ENCODE measurements at places on chromosomes 7 and 10.

DNA sequence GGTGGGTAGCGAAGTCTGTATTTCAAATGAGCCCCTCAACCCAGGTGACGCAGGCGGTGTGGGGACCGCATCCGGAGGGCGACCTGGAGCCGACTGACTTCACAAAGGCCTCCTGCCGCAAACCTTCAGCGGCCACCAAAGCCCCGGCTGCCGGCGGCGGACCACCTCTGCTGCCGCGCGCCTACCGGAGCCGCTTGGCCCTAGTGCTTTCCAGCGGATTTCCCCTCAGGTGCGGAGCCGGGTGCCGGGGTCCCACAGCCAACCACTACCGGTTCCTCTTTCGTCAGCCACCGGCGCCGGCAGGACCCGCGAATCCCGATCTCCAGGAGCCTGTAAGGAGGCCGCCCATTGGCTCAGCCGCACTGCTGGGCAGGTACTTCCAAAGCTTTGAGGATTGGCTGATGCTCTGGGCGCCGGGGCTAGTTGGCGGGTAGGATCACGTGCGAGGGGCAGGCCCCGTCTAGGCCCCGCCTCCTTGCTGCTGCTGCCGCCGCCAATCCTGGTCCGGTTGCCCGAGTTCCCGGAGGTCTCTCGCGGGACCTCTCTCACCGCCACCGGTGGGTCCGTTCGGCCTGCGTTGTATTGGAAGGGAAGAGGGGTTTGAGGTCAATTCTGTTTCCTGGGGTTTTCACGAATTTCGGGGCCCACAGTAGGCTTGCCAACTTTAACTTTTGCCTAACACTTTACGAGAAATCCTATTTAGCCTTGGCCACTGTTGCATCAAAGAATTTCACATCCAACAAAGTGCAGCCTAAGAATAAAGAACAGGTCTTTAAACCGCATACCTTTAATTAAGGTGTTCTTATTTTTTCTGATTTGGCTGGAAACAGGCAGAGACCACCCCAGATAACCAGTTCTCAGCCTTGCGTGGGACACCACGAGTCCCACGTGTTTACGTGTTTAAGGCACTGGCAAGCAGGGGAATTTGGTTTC, at the start of gene GSTO2:
GSTO2 (plus strand) TSS at position 472 of the 933 bp plus-strand sequence. CDS start 5,732 bp downstream, outside the sequence.
- peak; percentile 97 for DNase-seq

DNA sequence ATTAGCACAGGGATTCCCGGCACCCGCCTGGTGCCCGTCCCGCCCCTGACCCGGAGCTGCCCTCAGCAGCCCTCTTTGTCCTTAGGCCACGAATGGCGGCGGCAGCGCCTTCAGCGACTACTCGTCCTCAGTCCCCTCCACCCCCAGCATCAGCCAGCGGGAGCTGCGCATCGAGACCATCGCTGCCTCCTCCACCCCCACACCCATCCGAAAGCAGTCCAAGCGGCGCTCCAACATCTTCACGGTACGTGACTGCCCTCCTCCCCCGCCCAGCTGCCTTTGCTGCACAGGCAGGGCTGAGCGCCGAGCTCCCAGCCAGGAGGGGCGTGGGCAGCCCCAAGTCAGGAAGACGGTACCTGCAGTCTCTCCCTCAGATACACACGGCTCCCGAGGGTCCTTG, 33.6 kb downstream of the AGAP3 start:
- DNase-seq = no peak

GRCh38 chr7:108468246-108468645, 12.0 kb upstream of the NRCAM start:
- no peak for DNase-seq

DNA sequence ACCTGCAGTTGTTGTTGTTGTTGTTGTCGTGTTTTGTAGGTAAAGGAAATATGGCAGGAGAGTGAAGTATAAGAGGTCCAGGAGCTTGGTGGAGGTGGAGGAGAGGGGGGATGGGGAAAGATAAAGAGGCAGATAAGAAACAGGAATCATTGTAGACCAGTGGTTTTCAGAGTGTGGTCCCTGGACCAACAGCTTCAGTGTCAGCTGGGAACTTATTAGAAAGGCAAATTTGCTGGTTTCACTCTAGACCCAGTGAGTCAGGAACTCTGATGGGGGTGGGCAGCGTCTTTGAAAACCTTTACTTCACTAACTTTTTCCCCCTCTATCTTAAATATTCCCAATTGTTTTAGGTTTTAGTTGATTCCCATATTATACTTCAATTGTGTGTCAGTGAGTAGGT, 241.5 kb downstream of the AUTS2 start:
- no peak for DNase-seq

DNA sequence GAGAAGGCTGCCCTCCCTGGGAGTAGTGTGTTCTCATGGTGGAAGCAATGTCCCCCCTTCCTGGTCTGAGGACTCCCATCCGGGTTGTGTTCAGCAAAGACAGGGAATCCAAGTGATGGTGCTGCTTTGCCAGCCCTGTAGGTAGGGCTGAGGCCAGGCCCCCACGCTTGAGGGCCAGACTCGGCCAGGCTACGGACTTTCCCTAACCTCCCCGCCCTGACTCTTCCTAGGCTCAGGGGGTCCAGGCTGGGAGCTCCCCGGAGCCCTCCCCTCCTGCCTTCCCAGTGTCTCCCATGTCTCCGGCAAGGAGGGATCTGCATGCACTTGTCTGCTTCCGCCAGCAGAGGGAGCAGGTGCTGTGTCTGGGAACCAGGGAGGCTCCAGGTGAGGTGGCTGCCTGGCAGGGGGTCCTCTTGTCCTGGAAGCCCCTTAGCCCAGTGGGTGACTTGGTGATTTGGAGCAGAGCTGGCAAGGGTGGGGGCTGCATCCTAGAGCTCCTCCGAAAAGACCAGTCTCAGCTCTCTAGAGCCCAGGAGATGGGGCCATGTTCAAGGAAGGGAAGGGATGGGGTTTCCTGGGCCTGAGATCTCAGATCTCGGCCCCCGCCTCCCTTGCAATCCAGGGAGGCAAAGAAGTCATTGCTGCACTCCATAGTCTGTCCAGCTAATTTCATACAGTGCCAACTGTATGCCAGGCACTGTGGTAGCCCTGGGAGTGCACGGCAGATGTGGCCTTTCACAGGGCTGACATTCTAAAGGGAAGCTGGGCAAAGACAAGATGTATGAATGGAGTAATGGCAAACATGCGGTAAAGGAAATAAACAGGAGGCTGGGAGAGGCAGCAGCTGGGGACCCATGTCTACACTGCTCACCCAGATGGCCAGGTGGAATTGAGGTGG, 20.3 kb upstream of the SFRP5 start:
- no peak for DNase-seq

- DNase-seq = no peak
Observed at GRCh38 chr7:41367967-41368882, 334.7 kb downstream of the INHBA start.

- DNase-seq = no peak
Observed at GRCh38 chr10:24465891-24466818, 257.2 kb downstream of the KIAA1217 start.

DNA sequence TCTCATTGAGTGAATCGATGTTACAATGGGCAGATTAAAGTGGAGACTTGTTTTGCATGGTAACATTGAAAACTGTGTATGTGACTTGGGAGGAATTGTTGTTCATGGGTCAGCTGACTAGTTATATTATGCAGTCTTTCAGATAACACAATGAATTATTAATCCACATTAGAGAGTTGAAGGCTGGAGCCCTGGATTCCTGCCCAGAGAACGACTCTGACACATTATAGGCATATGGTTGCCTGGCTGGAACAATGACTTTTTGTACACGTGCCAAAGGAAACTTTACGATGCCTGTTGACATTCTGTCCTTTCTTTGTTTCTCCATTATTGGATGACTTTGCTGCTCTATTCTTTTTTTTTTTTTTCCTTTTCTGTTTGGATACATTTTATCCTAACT, 52.3 kb upstream of the TMEM229A start:
- peak; percentile 50 for DNase-seq

DNA sequence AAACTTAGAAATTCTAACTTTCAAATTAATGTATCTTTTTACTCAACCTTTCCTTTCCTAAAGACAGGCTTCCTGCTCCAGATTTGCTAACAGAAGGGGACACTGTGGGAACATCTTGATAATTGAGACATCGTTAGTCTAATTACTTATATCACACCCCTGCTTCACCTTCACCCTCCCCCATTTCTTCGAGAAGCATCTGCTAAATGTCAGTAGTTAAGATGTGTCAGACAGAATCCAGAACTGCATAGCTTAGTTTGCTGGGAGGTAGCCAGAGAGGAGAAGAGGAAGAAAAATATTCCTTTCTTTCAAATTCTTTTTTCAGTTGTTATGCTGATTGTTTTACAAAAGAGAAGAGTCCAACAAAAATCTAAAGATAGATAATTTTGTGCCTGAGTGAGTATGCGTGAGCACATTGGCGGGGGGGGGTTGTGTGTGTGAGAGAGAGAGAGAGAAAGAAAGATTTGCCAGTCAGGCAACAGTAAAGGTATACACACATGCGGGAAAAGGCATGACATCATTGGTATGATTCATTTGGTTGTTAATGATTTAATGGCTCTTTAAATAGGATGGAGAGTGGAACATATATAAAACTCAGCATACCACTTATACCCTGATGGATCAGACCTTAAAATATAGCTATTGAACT, 192.4 kb downstream of the PTN start:
- no peak for DNase-seq

GRCh38 chr10:127953876-127954275, 47.0 kb downstream of the PTPRE start:
- no peak for DNase-seq

DNA sequence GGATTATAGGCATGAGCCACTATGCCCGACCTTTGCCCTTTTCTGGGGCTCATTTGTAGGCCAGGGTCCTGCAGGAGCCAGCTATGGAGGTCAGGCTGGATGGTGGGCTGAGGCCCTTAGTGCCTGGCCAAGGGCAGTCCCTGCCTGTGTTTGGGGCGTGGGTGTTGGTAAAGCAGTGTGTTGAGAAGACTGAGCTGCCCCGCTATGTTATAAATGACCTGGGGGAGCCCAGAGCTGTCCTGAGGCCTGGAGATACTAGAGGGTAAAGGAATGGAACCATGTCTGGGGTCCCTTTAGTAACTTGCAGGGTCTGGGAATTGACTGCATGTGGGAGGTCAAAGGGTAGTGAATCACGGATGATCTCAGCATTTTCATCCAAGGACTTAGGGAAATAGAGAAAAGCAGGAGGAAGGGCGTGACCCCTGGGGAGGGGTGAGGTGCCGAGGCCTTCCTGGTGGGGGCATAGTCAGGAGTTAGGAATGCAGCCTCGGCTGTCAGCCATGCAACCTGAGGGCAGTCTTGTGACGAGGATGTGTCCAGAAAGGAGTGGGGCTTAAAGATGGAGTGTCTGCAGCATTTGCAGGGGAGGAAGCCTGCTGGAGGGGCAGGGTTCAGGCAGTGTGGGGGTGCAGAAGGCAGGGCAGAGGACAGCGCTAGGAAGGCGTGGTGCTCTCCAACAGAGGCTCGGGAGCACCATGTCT, 31.5 kb downstream of the TMEM248 start:
- DNase-seq = no peak

DNA sequence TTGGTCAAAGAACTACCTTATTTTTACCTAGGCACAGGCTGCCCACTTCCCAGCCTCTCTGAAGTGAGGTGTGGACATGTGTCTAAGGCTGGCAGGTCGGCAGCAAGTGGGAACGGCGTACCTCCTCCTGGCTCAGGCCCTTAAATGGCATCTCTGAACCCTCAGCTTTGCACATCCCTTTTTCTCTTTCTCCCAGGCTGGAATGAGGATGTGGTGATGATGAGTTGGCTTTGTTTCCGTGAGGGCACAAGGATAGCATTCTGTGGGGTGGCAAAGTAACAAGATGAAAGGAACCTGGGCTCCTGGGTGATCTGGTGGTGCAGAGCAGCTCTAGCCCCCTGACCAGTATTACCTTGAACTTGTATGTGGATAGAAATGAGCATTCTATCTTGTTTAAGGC, 196.8 kb downstream of the REEP3 start:
- no peak for DNase-seq

DNA sequence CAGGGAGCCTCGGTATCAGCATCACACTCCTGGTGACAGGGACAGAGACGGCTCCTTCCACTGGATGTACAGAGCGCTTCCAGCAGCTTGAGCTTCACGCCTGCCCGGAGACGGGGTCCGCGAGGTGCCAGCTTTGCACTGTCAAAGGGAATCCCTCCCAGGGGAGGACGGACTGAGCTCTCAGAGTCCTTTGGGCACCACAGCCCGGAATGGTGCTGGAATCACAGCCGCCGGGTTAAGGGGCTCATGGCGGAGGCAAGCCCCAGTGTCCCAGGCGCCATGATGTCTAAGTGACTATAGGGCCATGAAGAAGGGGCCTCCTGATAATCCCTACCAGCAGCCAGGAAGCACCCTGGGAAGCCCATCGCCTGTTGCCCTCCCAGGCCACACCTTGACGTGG, 41.4 kb downstream of the PTPRN2 start:
- DNase-seq = no peak

- DNase-seq = no peak
Observed at GRCh38 chr10:57320416-57320815, 947.3 kb downstream of the IPMK start.

- no peak for DNase-seq
Observed at GRCh38 chr7:57432583-57432982, 17.4 kb upstream of the ZNF716 start.

GRCh38 chr10:10828623-10829022, 189.0 kb upstream of the CELF2 start:
- no peak for DNase-seq

- no peak for DNase-seq
Observed at GRCh38 chr7:149302222-149302621, 40.2 kb downstream of the ZNF783 start.

GRCh38 chr10:43214071-43214955, 52.6 kb downstream of the RASGEF1A start:
- no peak for DNase-seq

GRCh38 chr7:99030457-99030856, 113.5 kb downstream of the SMURF1 start:
- DNase-seq = no peak

DNA sequence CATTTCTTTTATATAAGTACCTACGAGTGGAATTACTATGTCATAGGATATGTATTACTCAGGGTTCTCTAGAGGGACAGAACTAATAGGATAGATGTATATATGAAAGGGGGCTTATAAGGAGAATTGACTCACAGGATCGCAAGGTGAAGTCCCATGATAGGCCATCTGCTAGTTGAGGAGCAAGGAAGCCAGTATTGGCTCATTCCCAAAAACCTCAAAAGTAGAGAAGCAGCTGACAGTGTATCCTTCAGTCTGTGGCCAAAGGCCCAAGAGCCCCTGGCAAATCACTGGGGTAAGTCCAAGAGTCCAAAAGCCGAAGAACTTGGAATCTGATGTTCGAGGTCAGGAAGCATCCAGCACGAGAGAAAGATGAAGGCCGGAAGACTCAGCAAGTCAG, 59.8 kb downstream of the GALNT17 start:
- DNase-seq = no peak

- no peak for DNase-seq
Observed at GRCh38 chr7:130894146-130894908, 160.3 kb upstream of the KLF14 start.

- no peak for DNase-seq
Observed at GRCh38 chr10:113620511-113620910, 43.3 kb downstream of the NRAP start.

All from left renal pelvis (tissue), 4 donors.